ENCODE measurements at places on chromosomes 2 and 18.

GRCh38 chr2:145284551-145284950, 764.6 kb upstream of the ZEB2 start:
- DNase-seq, result no peak

DNA sequence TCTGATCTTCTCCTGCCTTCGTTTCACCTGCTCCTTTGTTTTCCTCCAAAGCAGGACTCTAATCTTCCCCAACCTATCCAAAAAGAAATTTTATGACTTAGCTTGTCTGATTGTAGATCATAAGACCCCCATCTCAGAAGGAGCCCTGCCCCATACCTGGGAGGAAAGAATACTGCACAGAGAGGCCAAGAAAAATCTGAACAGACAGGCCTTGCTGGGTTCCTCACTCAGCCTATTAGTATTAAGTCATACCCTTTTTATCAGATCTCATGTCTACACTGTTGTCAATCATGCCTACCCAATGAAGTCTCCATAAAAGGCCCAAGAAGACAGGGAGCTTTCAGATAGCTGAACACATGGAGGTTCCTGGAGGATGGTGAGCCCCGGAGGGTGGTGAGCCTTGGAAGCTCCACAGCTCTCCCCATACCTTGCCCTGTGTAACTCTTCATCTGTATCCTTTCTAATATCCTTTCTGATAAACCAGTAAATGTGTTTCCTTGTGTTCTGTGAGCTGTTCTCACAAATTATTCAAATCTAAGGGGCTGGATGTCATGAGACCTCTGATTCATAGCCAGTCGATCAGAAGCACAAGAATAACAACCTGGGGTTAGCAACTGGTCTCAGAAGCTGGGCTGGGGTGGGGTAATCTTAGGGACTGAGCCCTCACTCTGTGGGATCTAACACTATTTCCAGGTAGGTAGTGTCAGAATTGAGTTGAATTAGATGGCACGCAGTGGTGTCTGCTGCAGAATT, 108.8 kb downstream of the SPOPL start:
- DNase-seq, result no peak

GRCh38 chr2:53960476-53960875, 10.3 kb downstream of the PSME4 start:
- no peak for DNase-seq

GRCh38 chr2:54683596-54683995, 39.9 kb upstream of the EML6 start:
- DNase-seq, result no peak

GRCh38 chr2:231937057-231937456, 10.9 kb upstream of the NPPC start:
- DNase-seq, result no peak

GRCh38 chr2:202099515-202099914, 26.5 kb downstream of the KIAA2012 start:
- no peak for DNase-seq

- no peak for DNase-seq
These were observed 2.1 kb upstream of the CHCHD5 start for GRCh38 chr2:112582314-112582746.

- no peak for DNase-seq
These were observed at the start of gene DTNA for GRCh38 chr18:34709750-34710441. DTNA (plus strand) TSS chr18:34710298; CDS start chr18:34755977, 45,679 bp downstream.

DNA sequence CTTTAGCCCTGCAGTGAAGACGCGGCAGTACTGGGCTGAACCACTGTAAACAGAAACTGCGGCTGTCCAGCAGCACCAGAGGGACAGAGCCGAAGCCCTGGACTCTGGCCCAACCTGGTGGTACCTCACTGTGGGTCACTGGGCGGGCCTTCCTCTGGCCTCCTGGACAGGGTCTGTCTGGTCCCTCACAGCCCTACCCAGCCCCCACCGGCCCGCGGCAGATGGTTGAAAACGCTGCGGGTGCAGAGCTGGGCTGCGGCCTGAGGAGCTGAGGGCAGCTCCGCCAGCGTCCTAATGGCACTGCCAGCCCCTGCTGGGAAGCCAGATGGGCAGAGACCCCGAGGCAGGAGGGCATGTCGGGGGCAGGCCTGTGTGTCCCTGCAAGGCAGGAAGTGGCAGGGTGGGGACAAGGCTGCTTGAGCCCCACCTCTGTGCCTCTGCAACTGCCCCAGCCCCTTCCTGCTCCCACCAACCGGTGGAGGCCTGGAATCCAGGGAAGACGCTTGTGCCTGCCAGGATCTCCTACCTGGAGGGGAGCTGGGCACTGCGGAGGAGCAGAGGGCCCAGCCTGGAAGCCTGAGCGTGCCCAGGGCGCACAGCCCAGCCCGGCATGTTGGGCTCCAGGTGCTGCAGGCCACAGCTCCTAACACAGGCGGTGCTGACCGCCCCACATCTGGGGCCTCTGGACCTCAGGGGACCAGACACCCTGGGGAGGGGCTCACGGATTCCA, 36.3 kb downstream of the HS6ST1 start:
- DNase-seq, result no peak

GRCh38 chr18:8754995-8755960, 49.9 kb downstream of the MTCL1 start:
- DNase-seq, result no peak

DNA sequence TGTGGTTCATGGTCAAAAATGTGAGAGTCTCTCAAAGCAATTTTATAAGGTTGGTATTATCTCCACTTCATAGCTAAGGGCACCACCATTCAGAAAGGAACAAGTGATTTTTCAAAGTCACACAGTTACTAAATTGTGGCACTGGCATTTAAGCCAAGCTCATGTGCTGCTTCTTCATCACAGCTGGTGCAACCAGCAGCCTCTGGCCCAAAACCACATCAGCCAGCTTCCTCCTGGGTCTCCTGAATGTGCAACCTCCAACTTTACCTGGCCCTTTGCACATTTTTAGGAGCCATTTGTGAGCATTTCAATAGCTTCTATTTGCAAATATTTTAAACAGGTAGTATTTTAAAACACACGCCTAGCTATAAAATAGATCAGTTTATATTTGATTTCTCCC, 293.7 kb downstream of the BCL11A start:
- no peak for DNase-seq

DNA sequence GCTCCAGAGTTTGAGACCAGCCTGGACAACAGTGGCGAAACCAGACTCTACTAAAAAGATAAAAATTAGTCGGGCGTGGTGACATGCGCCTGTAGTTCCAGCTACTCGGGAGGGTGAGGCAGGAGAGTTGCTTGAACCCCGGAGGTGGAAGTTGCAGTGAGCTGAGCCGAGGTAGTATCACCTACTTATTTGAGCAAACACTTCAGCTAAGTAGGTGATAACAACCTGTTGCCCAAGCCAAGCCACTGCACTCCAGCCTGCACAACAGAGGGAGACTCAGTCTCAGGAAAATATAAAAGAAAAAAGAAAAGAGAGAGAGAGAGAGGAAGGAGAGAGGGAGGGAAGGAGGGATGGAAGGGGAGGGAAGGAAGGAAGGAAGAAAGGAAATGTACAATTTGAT, 21.3 kb downstream of the FER1L5 start:
- no peak for DNase-seq

- DNase-seq, result no peak
These were observed 94.8 kb upstream of the EPAS1 start for GRCh38 chr2:46202453-46202852.

DNA sequence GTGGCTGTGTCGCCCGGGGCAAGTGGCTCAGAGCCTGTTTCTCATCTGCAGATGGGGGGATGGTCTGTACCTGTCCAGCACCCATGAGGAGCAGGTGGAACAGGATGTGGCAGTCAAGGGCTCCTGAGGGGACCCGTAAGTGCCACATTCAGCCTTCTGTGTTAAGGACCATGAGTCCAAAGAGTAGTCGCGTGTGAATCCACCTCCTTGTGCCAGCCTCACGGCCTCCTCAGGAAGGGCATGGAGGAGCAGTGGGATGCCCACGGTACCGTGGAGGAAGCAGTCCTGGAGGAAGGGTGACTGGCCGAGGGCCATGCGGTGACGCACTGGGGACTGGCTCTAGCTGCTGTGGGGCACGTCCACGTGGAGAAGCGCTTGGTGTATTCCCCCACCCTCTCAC, 61.1 kb downstream of the ODC1 start:
- no peak for DNase-seq

DNA sequence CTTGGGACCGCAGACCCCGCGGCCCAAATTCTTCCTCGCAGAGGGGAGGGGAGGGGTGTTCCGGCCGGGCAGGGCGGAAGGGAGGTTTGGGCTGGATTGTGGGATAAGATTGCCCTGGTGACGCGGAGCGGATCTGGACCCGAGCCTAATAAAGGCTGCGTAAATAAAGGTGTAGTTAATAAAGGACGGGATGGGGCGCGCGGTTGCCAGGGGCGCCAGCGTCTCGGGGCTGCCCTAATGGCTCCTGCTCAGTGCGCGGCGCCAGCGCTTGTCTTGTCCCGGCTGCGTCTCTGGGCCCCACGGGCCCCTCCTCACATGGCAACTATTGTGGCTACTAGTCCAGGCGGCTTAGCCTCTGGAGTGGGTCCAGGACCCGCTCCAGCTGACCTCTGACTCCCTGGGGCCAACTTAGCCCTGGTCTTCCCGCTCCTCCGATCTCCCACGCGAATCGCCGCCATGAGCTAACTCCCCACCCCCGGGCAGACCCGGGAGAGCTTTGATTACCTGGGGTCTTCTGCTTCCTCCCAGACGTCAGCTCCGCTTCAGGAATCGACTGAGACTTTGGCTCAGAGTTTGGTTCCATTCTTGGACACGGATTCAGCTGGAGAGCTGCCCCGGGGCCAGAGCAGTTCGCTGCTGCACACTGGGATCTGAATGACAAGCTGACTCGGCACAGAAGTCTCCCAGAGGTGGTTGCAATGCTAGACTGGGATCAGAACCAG, 36.5 kb downstream of the SLC25A52 start:
- DNase-seq, result no peak
